ENCODE measurements at places on chromosomes 12 and 14. TPM values are rescaled to one million over a fixed set of nuclear protein-coding genes. Genes with fewer than 3 reads are reported as not detected.

B3GNT4 gene
- total RNA-seq = 1.6 TPM

LRP1-AS gene
- not detected for total RNA-seq

ENDOU gene
- not detected for total RNA-seq

IL31 gene
- total RNA-seq = not detected

MANSC1 gene
- 10.6 TPM for total RNA-seq

GRCh38 chr14:63896278-63896720 is 43.5 kb downstream of the SYNE2 start:
- no peaks in the 10 kb centered on the region for H3K27me3 ChIP-seq
- peaks cover 5% of the 10 kb centered on the region for H3K36me3 ChIP-seq
- no peak overlapping the region for H3K4me3 ChIP-seq
- DNase-seq = no peak
- H3K4me1 ChIP-seq = peaks cover 41% of the 10 kb centered on the region

DNA sequence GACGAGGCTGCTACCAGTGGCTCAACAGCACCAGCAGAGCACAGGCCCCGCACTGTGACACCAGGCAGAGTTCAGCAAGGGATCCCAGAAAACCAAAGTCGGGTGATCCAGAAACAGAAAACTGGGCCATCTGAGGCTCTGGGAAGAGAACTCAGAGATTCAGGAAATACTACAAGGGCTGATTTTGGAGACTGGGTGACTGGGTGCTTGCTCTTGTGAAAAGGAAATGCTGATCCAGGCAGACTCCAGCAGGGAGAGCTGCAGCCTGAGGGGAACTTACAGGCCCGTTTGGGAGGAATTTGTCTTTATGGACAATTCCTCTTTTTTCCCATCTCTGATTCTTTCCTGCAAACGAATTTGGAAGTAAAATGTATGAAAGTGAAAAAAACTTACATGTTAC is 28.2 kb downstream of the FOXN3 start:
- peaks cover 89% of the 10 kb centered on the region for H3K4me1 ChIP-seq
- DNase-seq = no peak
- no peak overlapping the region for H3K4me3 ChIP-seq
- H3K36me3 ChIP-seq = no peaks in the 10 kb centered on the region
- peak overlapping the region; percentile 93 for H3K27ac ChIP-seq

DNA sequence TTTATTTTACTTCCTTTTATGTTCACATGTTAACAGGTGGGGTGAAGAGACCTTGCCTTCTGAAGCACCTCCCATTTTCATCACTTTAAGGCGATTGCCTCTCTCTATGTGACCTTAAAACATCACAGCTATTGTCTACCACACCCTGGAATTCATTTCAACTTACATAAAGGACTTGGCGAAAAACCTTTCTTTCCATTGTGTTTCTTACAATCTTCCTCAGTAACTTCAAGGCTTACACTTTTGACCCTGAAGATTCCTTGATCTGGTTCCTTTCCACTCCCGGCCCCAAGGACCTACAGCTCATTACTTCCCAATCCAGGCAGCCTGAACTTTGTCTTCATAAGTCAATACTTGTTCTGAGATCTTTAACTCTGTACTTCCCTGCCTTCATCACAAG is 443.3 kb downstream of the ADAMTS20 start:
- H3K4me3 ChIP-seq = no peak overlapping the region
- H3K27ac ChIP-seq = no peak overlapping the region
- no peaks in the 10 kb centered on the region for H3K27me3 ChIP-seq
- H3K36me3 ChIP-seq = no peaks in the 10 kb centered on the region

- no peak for DNase-seq
- no peak overlapping the region for H3K27ac ChIP-seq
- H3K4me1 ChIP-seq = no peaks in the 10 kb centered on the region
- H3K36me3 ChIP-seq = no peaks in the 10 kb centered on the region
Measured at GRCh38 chr12:73308747-73309146, 1036.6 kb downstream of the TRHDE start.

GRCh38 chr14:63848890-63849289 is 3.9 kb upstream of the SYNE2 start:
- no peak for DNase-seq
- no peak overlapping the region for H3K4me3 ChIP-seq
- no peak overlapping the region for H3K27ac ChIP-seq
- no peaks in the 10 kb centered on the region for H3K36me3 ChIP-seq

- H3K4me1 ChIP-seq = no peaks in the 10 kb centered on the region
- DNase-seq = no peak
- no peaks in the 10 kb centered on the region for H3K27me3 ChIP-seq
Measured at GRCh38 chr14:62369919-62370560, 607.8 kb downstream of the SNAPC1 start.

GRCh38 chr12:2124466-2125023 is 71.8 kb downstream of the CACNA1C start:
- no peak overlapping the region for H3K27ac ChIP-seq
- H3K36me3 ChIP-seq = no peaks in the 10 kb centered on the region
- H3K4me3 ChIP-seq = no peak overlapping the region
- DNase-seq = no peak

GRCh38 chr14:51581017-51581881 is 70.5 kb upstream of the FRMD6 start:
- H3K4me1 ChIP-seq = peaks cover 18% of the 10 kb centered on the region
- H3K36me3 ChIP-seq = no peaks in the 10 kb centered on the region
- no peak overlapping the region for H3K4me3 ChIP-seq
- peaks cover 11% of the 10 kb centered on the region for H3K27me3 ChIP-seq
- H3K27ac ChIP-seq = no peak overlapping the region
- no peak for DNase-seq

GRCh38 chr12:80352474-80352873 is 91.6 kb upstream of the PTPRQ start:
- H3K4me1 ChIP-seq = no peaks in the 10 kb centered on the region
- no peaks in the 10 kb centered on the region for H3K36me3 ChIP-seq
- no peak for DNase-seq
- H3K4me3 ChIP-seq = no peak overlapping the region
- no peak overlapping the region for H3K27ac ChIP-seq

DNA sequence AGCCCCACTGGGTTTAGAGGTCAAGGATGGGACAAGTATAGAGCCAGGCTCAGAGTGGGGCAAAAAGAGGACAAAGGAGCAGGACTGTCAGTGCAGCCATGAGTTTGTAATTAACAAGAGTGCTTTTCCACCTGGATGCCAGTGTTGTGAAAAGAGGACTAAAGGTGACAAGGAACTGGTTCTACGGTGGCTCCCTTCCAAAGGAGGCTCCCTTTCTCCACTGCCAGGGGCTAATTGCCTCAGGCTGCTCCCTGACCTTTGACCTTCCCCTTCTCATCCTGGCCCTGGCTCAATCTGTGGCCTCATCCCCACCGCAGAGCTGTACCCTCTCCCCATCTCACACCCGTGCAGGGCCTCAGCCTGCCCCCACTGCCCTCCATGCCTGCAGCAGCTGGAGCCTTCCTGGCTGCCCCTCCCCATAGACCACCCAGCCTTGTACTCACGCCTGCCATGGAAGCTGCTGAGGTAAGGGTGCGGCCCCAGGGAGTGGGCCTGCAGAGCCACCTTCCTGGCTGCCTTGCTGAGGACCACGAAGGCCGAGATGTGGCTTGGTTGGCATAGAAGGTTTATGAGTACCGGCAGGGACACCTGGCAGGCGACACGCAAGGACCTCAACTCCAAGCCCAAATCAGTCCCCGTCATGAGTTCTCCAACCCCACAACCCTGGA is 24.8 kb upstream of the FKBP4 start:
- H3K27ac ChIP-seq = no peak overlapping the region
- H3K4me3 ChIP-seq = no peak overlapping the region
- DNase-seq = no peak

DNA sequence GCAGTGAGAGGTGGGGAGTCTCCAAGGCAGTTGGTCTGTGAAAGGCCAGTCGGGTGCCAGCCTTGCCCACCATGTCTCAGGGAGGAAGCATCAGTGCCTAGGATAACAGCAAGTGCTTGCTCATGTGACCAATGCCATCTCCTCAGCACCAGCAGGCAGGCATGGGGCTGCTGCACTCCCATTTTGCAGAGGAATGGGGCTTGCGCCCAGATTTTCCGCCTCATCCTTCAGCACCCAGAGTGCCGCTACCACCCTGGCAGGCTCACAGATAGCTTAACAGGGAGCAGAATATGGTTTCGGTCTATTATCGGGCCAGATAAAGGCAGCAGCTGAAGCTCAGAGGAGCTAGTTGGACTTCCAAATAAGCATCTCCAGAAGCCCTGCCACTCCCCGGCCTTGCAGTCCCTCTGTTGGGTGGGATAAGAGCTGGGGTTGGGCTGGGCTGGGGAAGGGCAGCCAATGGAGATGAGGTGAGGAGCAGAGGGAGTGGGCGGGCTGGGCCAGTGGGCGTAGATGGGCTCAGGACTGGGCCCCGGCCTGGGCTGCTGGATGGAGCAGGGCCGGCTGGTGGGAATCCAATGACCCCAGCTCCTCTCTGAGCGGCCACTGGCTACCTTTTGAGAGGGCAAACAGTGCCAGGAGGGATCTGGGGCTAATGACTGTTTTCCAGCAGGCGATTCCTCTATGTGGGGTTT is 8.4 kb upstream of the KRT80 start:
- H3K36me3 ChIP-seq = no peaks in the 10 kb centered on the region
- no peak overlapping the region for H3K4me3 ChIP-seq
- H3K27me3 ChIP-seq = no peaks in the 10 kb centered on the region
- H3K27ac ChIP-seq = no peak overlapping the region

- DNase-seq = no peak
- H3K27ac ChIP-seq = no peak overlapping the region
- no peaks in the 10 kb centered on the region for H3K36me3 ChIP-seq
- peaks cover 10% of the 10 kb centered on the region for H3K4me1 ChIP-seq
Measured at GRCh38 chr14:68238976-68239375, 419.4 kb downstream of the RAD51B start.

DNA sequence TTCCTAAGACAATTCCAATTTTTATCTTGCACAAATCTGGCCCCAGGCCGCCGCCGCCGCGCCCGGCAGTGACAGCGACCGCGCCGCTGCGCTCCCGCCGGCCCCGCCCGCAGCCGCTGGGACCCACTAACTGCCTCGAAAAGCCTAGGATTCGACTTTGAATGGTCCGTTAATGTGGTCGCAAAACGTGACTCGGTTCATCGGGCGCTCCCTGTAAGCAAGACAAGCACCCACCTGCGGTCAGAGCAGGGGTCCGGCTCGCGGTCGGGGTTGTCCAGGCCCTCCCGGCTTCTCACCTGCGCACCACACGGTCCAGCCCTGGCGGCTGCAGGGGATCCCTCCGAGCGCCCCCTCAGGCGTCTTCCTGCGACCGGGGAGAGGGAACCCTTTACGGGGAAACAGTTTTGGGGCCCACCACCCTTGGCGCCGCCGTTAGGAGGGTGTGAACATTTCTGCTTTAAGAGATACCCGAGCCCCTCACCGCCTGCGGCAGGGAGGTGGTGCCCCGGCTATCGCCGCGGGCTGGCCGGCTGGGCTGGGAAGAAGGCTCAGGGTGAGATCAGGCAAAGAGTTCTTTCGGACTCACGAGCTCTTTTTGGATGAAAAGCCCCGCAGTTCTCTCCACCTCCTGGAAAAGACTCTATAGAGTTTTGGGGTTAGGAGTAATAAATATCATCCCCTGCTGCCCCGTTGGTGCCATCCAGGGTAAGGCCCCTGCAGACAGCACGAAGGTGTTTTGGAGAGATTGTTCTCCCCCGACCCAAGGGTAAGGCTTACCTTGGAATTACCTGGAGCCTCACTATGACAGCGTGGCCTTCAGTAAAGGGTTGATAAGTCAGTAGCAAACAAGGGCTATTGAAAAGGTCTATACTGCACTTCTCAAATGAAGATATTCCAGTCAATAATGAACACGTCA is 13.6 kb upstream of the FOXJ2 start:
- H3K4me1 ChIP-seq = peaks cover 15% of the 10 kb centered on the region
- peak; percentile 93 for DNase-seq
- H3K4me3 ChIP-seq = peak overlapping the region; percentile 73
- peaks cover 5% of the 10 kb centered on the region for H3K36me3 ChIP-seq

- H3K4me1 ChIP-seq = peaks cover 9% of the 10 kb centered on the region
- no peak overlapping the region for H3K27ac ChIP-seq
- DNase-seq = no peak
- no peaks in the 10 kb centered on the region for H3K36me3 ChIP-seq
Measured at GRCh38 chr12:54039417-54040147, 6.7 kb downstream of the HOXC5 start.

GRCh38 chr12:65189028-65189718 is 19.8 kb downstream of the LEMD3 start:
- no peak for DNase-seq
- H3K4me1 ChIP-seq = peaks cover 32% of the 10 kb centered on the region
- H3K27ac ChIP-seq = no peak overlapping the region
- H3K4me3 ChIP-seq = no peak overlapping the region
- H3K27me3 ChIP-seq = no peaks in the 10 kb centered on the region

GRCh38 chr12:89863968-89864367 is 155.3 kb upstream of the ATP2B1 start:
- no peak for DNase-seq
- H3K36me3 ChIP-seq = no peaks in the 10 kb centered on the region
- H3K27ac ChIP-seq = no peak overlapping the region
- H3K4me3 ChIP-seq = no peak overlapping the region
- peaks cover 63% of the 10 kb centered on the region for H3K27me3 ChIP-seq

GRCh38 chr12:57133916-57134315 is 5.6 kb downstream of the LRP1 start:
- no peak for DNase-seq
- no peaks in the 10 kb centered on the region for H3K27me3 ChIP-seq
- peaks cover 70% of the 10 kb centered on the region for H3K4me1 ChIP-seq
- H3K36me3 ChIP-seq = peaks cover 4% of the 10 kb centered on the region
- H3K27ac ChIP-seq = peak overlapping the region; percentile 82
- no peak overlapping the region for H3K4me3 ChIP-seq

GRCh38 chr12:115611477-115611876 is 666.0 kb downstream of the MED13L start:
- no peaks in the 10 kb centered on the region for H3K36me3 ChIP-seq
- DNase-seq = no peak
- H3K4me1 ChIP-seq = peaks cover 4% of the 10 kb centered on the region
- H3K4me3 ChIP-seq = no peak overlapping the region
- H3K27me3 ChIP-seq = no peaks in the 10 kb centered on the region

DNA sequence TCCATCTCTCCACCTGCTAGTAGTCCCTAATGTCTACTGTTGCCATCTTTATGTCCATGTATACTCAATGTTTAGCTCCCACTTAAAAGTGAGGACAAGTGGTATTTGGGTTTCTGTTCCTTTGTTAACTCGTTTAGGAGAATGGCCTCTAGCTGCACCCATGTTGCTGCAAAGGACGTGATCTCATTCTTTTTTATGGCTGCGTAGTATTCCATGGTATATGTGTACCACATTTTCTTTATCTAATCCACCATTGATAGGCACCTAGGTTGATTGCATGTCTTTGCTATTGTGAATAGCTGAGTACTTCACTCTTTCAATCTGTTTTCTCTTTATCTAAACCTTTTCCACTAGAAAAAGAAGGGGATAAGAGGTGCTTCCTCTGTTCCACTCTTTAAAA is 130.0 kb downstream of the TMEM117 start:
- H3K4me1 ChIP-seq = no peaks in the 10 kb centered on the region
- no peak overlapping the region for H3K4me3 ChIP-seq
- H3K36me3 ChIP-seq = no peaks in the 10 kb centered on the region
- H3K27ac ChIP-seq = no peak overlapping the region
- no peak for DNase-seq

All from WTC11 (cell line).